Vein endothelial cell (primary cell): ENCODE measurements at places on chromosomes 4 and X. TPM values are rescaled to one million over a fixed set of nuclear protein-coding genes. Genes with fewer than 3 reads are reported as not detected.

The GPR143 gene
- 3.9 and 5.3 TPM in 2 replicates for total RNA-seq

The USP27X gene
- total RNA-seq = 2.9 and 3.9 TPM in 2 replicates

The SCARB2 gene
- 152 and 153 TPM in 2 replicates for total RNA-seq

The MAGEB17 gene
- not detected in 2 replicates for total RNA-seq

The PTPN13 gene
- total RNA-seq = 0.33 and 1.6 TPM in 2 replicates

The DIAPH2 gene
- total RNA-seq = 49.0 and 73.7 TPM in 2 replicates

The SGMS2 gene
- 86.9 and 91.5 TPM in 2 replicates for total RNA-seq

The CTAG1A gene
- total RNA-seq = not detected in 2 replicates

The ADGRL3 gene
- total RNA-seq = not detected in 2 replicates

The CDKN2AIP gene
- 12.7 and 16.3 TPM in 2 replicates for total RNA-seq

The ADGRG2 gene
- not detected in 2 replicates for total RNA-seq

The VCX3B gene
- not detected in 2 replicates for total RNA-seq

The RTL3 gene
- total RNA-seq = under 0.01 and 0.10 TPM in 2 replicates

The GABRE gene
- 28.9 and 36.3 TPM in 2 replicates for total RNA-seq

The CTPS2 gene
- 15.2 and 18.6 TPM in 2 replicates for total RNA-seq

The NOX1 gene
- total RNA-seq = not detected in 2 replicates

The SERPINA7 gene
- not detected in 2 replicates for total RNA-seq

The PLAC8 gene
- 1.3 and 2.5 TPM in 2 replicates for total RNA-seq

The HSD17B13 gene
- total RNA-seq = under 0.01 TPM in 1 of 2 replicates, not detected in the other

The FGF5 gene
- total RNA-seq = under 0.01 and 0.29 TPM in 2 replicates

The DDX3X gene
- 231 and 259 TPM in 2 replicates for total RNA-seq

The UXT gene
- total RNA-seq = 88.7 and 91.1 TPM in 2 replicates

The XIAP gene
- 29.1 and 33.0 TPM in 2 replicates for total RNA-seq

The DIPK2B gene
- total RNA-seq = 104 and 141 TPM in 2 replicates

The RGN gene
- total RNA-seq = 0.33 and 0.57 TPM in 2 replicates

The RHOXF2 gene
- total RNA-seq = not detected in 2 replicates

The CENPI gene
- 7.5 and 17.7 TPM in 2 replicates for total RNA-seq

The MXRA5 gene
- total RNA-seq = under 0.01 TPM in 1 of 2 replicates, not detected in the other

The UGT2B7 gene
- not detected in 2 replicates for total RNA-seq

The PCYT1B gene
- total RNA-seq = under 0.01 and 0.10 TPM in 2 replicates

The ARHGEF6 gene
- total RNA-seq = 5.7 and 7.8 TPM in 2 replicates

The TGIF2LX gene
- not detected in 2 replicates for total RNA-seq

The DCAF12L2 gene
- total RNA-seq = 0.33 TPM in 1 of 2 replicates, not detected in the other

The CXCL9 gene
- not detected in 2 replicates for total RNA-seq

The CLNK gene
- not detected in 2 replicates for total RNA-seq

The IGSF1 gene
- not detected in 2 replicates for total RNA-seq

The SLC25A53 gene
- total RNA-seq = 4.9 and 9.4 TPM in 2 replicates

The DACH2 gene
- total RNA-seq = not detected in 2 replicates

The PABPC1L2A gene
- total RNA-seq = not detected in 2 replicates

The CCDC120 gene
- 1.5 and 1.6 TPM in 2 replicates for total RNA-seq

The CSAG1 gene
- not detected in 2 replicates for total RNA-seq

The MAGEA10 gene
- total RNA-seq = not detected in 2 replicates

The GYPE gene
- total RNA-seq = 0.19 and 0.33 TPM in 2 replicates

The KLF8 gene
- 0.65 and 1.4 TPM in 2 replicates for total RNA-seq

The SSX3 gene
- not detected in 2 replicates for total RNA-seq

The TRPC5OS gene
- not detected in 2 replicates for total RNA-seq
